ENCODE measurements at places on chromosomes 7 and 10. TPM values are rescaled to one million over a fixed set of nuclear protein-coding genes. Genes with fewer than 3 reads are reported as not detected.

- DNase-seq = peak; percentile 43
Observed at GRCh38 chr10:72026278-72027111, 61.9 kb downstream of the SPOCK2 start.

Gene FOXI2
- total RNA-seq = 0.59 TPM

Gene CPSF4
- total RNA-seq = 38.0 TPM

DNA sequence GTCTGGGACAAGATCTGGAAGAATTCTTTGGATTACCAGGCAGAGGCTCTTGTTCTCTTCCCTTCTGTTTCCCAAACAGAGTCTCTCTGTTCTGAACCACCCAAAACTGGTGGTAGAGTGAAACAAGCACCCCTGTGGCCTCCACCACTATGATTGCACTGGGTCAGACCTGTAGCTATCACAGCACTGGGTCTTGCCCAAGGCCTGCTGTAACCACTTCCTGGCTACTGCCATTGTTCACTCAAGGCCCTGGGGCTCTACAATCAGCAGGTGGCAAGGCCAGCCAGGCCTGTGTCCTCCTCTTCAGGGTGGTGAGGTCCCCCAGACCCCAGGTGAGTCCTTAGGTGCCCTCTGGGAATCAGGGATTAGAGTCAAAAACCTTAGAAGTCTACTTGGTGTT is 4.1 kb upstream of the LRRC17 start:
- DNase-seq = no peak

Gene FFAR4
- total RNA-seq = 0.90 TPM

DNA sequence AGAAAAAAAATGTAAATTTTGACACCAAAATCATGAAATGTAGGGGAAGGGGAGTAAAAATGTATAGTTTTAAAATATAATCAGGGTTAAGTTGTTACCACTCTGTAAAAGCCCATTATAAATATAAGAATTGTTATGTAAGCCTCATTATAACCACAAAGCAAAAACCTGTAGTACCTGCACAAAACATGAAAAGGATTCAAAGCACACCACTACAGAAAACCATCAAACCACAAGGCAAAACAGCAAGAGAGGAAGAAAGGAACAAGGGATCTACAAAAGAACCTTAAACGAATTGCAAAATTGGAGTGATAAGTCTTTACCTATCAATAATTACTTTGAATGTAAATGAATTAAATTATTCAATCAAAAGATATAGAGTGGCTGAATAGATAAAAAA is 41.0 kb upstream of the CDK6 start:
- no peak for DNase-seq

Gene SLC29A4
- total RNA-seq = 6.3 TPM

DNA sequence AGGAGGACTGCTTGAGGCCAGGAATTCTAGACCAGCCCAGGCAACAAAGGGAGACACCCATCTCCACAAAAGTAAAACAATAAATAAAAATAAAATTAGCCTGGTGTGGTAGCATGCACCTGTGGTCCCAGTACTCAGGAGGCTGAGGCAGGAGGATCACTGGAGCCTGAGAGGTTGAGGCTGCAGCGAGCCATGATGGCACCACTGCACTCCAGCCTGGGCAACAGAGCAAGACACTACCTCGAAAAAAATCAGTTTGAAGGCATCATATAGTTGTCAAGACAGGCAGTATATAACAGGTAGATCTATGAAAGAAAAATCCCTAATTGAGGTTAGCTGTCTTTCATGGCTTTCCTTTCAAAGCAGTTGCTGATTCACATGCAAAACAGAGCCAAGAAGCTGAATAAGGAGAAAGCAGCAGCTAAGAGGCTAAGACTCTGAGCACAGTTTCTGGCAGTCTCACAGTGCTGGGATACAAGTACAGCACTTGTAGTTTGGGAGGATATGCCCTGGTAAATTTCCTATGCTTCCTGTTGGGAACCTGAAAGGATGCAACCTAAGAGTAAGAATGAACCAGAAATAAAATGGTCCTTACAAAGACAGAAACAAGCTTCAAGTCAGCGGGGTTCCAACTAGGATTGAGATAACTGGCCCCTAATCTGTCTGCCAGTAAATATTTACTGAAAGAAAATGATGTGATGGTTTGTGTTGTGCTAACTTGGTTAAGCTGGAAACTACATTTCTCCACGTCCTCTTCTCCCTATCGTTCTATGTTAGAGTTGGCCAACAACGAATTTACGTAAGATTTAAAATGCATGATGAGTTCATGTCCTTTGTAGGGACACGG is 368.5 kb upstream of the HPS1 start:
- no peak for DNase-seq

Gene GPRIN2
- total RNA-seq = 2.1 TPM

Gene FAM13C
- total RNA-seq = 36.9 TPM

GRCh38 chr10:108616559-108617285 is 1306.6 kb downstream of the XPNPEP1 start:
- no peak for DNase-seq

Gene KLF14
- not detected for total RNA-seq

Gene PAX4
- not detected for total RNA-seq

Gene MYL10
- total RNA-seq = not detected

DNA sequence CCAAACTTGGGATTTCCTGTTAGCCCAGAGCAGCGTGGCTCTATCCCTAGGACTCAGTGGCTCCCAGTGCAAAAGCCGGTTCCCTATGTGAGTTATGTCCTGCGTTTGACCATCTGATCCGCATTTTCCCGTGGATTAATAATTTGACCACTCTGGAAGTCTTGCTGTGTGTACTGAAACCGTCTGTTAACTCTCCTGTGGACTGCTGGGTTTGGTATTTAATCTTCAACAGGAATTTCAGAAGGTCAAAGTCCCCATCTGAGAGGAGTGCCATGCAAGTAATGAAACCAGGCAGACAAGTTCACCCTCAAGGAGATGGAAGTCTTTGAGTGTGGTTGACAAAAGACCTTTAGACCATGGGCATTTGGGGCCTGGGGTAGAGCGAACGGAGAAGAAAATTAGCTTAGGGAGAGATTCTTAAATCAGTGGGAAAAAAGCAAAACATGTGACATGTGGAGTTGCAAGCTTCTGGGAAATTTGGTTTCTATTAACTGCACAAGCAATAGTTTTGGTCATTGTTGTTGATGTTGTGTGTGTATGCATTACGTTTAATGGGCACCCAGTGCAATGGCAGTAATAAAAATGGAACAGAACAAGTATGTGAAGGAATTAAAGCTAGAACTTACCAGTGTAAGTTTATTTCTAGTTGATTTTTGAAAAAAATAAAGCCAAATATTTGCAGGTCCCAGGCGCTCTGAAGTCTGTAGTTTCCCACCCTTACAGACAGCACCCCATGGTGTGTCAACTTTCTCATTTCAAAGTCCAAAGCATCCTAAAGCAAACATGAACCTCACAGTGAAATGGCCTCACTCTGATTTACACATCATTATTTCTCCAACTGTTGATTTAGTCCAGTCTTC is 38.2 kb downstream of the LYZL1 start:
- no peak for DNase-seq

DNA sequence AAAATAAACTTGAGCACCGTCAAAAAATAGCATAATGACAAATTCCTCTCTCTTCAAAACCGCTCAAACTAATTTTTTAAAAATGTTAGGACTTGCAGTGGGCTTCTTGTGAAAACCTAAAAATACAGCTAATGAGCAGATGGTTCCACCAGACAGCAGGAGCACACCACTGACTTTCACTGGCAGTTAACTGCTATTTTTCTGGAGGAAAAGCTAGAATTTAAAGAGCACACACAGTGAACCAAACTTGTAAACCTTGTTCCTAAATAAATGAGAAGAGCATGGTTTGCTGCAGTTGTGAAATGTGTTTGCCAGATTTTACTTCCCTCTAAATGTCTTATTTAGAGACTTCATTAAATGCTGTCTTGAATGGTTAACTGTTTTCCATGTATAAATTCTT is 143.9 kb downstream of the RAPGEF5 start:
- DNase-seq = no peak

DNA sequence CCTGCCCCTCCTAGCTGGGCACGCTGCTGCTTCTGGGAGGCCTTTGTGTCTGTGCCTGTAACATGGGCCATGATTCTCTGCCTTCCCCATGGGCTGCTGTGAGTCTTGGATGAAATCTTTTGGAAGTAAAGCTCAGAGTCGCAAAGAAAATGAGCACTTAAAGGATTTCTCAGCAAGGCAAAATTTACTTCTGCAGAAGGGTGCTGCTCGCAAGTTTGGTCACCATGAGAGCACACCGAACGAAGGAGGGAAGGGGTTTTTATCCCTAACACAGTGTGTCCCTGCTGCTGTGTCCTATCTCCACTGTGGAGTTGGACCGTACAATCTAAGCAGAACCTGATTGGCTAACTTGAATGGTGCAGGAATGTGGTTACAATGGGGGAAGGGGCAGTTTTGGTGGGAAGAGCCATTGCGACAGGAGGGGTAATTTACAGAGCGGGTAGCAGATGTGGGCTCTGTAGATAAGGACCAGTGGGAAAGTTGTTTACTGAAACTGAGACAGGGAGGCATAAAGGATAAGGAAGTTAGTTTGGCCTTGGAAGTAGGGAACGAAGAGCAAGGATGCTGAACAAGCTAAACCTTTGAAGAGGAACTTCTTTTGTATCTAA is 57.5 kb downstream of the FANK1 start:
- no peak for DNase-seq

DNA sequence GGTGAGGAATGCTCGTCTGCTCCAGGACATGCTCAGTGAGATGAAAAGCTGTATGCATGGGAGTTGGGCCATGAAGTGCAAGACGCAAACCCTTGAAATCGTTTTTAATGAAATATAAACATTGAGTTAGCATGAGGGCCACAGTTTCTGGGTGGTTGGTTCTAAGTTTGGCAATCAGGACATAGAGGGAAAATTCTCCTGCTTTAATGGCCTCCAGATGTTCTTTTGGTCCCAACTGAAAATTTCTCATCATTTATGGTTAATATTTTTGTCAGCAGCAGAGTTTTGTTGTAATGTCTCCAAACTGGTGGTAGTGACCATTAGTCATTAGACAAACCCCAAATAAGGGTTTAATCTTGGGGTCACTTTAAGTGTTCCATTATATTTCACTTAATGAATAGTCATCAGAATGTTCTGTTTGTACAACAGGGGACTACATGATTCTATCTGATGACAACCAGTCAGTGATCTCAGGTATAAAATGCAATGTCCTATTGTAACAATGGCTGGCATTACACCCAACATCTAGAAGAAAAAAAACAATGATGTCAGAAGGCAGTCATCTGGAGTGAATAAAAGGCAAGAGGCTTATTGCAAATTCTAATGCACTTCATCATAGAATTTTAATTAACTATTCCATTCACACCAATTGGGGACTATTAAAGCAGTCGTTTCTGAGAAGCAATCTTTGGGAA is 197.4 kb downstream of the JCAD start:
- no peak for DNase-seq

Gene CPN1
- not detected for total RNA-seq

DNA sequence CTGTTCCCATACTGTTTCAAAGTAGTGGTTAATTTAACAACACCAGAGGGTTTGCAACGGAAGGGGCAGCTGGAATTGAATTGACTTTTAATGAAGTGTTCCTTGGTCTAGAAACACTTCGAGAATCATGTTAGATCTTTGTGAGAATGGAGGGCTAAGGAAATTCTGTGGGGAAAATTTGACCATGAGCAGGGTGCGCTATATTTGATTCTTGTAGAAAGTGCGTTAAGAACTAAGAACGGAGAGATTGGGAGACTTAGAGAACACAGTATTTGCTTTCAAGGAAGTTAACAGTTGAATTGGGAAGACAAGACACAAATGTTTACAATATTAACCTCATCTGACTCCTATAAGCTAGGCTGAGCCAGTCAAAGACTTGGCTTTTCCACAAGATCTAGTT is 1.2 kb downstream of the ZNF212 start:
- DNase-seq = no peak

Gene SPDYE16
- not detected for total RNA-seq

DNA sequence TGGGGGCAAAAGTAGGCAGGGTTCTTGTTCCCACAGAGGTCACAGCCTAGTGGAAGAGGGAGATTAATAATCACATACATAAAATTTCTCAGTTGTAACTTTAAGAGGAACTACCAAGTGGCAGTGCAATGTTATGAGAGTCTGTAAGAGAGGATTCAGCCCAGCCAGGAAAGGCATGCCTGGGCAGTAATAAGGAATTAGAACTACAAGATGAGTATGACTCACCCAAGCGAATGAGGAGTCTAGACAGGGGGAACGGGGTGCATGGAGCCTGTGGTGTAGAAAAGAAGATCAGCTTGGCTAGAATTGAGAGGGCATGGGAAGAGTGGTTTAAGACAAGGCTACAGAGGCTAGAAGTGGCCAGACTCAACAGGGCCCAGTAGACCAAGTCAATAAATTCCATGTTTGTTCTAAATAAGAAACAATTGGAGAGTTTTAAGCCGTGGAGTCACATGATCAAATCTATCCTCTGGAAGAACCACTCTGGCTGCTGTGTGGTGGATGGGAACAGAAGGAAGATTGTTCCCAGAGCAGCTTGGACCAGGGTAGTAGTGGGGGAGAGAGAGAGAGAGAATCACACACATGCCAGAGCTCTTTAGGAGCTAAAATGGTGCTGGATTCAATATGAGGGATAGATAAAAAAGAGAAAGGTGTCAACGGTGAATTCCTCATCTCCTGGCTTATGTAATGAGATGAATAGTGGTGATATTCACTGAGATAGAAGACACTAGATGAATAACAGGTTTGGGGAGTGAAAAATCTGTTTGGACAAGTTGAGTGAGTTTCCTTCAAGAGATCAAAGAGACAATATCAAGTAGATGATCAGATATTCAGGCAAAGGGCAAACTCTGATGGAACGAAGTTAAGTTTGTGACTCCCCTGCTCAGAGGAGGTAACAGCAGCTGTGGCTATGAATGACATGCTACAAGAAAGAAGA is 265.1 kb downstream of the FGFR2 start:
- no peak for DNase-seq

DNA sequence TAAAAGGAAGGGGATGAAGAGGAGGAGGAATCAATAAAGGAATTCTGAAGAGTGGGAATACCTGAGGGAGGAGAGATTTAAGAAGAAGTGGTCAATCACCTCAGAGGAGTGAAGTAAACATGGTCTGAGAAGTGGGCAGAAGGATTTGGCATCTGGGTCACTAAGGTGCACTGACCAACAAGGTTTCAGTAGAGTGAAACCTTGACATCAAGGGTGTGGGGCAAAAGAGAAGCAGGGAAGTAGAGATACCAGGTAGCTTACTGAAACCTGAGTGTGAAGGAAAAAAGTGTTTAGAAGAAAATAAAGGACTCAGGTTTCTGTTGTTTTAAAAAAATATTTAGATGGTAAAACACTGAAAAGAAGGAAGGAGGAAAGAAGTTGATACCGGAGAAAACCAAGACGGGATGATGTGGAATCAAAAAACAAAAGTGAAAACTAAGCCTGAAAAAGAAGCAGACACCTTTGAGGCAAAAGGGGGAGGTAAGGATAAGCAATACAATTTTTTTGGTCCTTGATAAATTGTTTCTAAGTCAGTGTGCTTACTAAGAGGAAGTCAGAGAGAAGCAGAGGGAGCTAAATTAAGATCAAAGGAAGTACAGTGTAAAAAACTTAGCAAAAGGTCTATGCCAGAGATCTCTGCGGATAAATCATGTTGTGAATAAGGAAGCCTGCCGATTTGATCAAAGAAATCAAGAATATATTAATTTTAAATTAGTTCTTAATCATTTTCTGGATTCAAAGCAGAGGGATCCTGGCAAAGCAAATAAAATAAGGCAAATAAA is 137.2 kb upstream of the GPR22 start:
- no peak for DNase-seq

Measured in tibial nerve (tissue), 4 donors.